ENCODE measurements at places on chromosomes 3 and 15.

DNA sequence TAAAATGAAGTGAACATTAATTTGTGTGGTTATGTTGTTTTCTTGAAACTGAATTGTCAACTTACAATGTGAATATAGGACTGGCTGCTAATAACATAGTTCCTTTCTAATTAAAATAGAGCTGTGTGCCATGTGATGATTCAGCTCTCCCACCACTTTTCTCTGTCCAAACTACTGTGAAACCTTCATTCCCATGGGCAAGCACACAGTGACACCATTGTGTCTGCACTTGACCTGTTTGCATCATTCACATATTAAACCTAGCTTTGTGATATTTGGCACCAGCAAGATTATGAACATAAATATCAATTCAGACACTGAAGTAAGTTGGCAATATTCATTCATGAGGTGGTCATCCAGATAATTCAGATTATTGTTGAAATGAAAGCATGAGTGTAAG, 78.8 kb upstream of the TCF12 start:
- DNase-seq = no peak

DNA sequence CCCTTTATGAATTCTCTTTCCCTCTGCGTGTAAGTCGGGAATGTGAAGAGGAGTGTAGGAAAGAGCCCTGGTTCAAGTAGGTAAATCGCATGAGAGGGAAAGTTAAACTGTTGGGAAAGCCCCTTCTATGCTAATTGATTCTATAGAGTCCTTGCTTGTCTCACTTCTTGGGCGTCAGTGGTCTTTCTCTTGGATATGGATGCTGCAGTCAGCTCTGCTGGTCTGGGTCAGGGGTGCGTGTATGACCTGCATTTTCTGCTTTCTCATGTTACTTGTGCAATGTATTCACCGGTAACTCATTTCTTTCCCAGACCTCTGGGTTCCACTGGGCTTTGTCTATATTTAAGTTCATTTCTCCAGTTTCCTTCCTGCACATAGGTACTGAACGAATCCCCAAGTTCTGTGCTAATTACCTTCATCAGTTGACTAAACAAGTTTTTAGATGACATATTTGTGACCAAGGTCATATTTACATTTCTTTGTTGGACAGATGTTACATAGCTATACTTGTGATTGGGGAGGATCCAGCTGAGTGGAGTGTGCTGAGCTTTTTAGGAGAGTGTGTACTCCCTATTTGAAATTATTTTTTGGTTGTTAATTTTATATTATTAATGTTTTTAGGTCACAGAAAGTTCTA, 1.4 kb downstream of the SETD5 start:
- DNase-seq = peak; percentile 9

DNA sequence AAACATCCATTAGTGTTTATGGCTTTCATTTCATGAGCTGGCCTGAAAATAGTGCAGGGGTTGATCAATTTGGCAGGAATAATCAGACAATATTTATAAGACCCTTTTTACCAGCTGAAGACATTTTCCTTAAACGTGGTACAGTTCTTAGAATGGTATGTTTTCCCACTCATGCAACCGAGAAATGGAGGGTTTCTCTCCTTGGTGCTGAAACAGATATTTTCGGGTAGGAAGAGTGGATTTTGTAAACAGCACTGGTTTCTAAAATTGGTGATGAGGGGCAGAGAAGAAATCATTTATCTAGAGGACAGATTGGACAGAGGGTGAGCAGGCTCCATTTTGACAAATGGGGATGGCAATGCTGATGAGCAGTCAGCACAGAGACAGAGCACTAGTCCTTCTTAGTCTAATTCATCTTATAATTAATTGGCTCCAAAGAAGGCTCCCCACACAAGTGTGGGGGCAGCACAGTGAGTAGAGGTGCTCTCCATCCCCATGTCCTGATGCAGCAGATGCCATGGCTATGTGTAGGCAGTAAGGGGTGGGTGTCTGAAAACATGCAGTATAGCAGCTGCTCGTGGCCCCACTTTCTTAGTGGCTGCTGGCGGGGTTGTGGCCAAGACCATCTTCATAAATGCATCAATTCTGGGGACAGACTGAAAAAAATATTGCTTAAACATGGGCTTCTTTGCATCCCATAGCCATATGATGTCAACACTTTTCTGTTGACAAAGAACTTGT, 18.1 kb upstream of the SLC7A14 start:
- no peak for DNase-seq

DNA sequence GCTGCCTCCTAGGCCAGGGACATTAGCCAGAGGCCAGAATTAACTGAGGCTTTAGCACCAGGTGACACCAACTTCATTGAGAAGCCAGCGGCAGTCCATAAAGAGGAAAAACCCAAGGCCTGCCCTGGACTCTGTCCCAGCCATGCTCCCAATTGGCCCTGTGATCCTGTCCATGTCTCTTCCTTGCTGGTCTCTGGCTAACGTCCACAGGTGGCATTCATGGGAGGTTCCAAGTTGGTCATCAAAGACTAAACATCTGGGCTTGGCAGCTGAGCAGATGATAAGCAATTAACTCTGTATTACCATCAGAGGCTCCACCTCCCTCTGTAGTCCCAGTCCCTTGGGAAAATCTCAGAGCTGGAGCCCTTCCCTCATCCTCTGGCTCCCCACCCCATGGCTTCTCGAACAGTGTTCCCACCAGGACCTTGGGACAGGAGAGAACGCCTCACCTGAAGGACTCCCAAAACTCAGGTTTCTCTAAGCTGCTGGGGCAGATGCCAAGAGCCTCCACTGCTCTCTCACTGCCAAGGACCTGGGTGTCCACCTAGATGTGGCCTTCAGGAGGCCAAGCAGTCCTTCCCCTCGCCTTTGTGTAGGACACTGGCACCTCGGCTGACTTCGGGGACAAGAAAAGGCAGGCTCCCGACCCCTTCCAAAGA, 40.4 kb downstream of the GOLGA6A start:
- no peak for DNase-seq

DNA sequence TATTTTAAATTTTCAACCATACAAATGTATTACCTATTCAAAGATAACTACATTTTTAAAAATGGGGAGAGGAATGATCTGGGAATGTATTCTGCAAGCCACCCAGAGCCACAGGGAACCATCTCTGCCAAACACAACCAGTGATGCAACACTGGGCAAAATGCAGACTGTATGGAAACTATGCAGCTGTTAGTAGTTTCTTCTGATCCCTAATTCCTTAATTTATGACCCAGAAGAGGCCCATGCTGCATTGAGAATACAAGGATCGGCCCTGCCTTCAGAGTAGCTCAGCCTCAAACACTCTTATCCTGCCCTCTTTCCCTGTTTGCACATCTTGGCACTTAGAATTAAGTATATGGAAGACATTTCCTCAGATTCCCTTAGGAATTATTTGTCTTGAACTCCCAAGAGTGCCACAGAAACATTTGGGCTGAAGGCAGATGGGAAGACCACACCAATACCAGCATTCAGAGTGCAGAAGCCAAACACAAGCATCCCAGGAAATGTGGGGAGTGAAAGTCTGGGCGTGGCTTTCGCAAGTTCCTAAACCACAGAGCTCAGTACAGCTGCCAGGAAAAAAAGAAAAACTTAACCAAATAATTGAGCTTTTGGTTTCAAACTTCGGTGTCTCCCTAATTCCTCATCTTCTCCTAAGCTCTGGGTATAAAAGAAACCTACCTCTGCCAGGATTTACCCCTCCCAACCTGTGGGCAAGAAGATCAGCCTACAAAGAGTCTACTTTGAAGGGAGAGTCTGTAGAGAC, 5.3 kb downstream of the SNUPN start:
- no peak for DNase-seq

DNA sequence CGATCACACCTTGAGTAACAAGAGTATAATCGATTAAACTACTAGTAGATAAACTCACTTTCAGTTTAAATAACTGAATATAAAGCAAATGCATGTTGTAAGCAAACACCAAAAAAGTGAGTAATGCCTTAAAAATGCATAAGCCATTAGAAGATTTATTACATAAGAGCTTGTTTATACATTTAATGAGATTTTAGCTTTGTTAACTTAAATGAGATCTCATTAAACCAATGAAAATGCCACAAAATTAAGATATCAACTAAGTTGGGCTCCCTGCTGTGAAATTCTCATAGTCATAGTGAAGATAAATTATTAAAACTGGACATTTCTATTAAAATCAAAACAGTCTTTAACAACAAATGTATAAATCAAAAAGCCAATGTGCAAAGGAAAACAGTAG, 701.2 kb downstream of the NLGN1 start:
- no peak for DNase-seq

DNA sequence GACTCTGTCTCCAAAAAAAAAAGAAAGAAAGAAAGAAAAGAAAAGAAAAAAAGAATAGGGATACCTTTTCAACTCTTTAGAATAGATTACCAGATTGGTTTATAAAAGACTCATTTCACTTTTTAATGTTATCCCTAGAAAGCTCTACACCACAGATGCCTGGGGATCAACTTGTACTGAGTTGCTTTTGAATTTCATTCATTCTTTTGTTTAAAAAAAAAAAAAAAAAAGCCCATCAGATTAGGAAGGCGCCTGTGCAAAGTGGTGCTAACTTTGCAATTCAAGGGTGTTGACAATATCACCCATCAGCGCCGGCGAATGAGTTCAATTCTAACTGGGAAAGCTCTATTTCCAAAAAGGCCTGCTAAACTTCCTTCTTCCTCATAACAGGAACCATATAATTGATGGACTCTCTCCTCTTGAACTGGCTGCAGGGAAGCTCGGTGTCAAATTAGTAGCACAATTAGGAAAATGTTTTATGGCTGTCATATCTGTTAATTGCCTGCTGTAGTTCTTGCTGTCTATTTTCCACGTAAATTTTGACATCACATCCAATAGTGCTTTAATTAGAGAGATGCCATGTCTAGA, 48.8 kb downstream of the CDCP1 start:
- no peak for DNase-seq

DNA sequence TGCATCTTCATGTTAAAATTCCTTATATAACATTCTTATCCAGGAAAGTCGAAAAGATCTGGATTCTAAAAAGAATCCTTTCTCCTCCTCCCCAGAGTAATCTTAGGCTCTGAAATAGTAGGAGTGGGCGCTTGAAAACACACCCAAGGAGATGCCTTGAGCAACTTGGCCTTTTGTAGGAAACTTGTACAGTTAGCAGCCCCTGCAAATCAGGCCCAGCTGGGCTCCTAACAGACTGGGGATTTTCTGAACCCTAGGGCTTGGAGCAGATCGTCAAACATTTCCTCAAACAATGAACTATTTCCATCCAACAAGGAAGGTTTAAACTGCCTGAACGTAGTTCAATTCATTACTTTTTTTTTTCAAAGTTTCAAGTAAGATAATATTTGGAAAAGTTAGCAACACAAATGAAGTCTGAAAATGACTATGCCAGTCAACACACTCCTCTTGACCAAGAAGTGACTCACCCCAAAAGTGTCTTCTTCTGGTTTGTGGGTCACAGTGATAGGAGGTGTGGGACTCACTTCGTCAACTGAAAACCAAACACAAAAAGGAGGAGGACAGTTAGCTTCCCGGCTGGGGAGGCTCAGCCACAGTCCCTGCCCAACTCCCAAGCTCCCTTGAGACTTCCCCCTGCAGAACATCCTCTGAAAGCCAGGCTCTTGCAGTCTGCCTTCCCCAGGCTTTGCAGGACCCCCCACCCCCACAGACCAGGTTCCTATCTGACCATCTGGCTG, 129.7 kb downstream of the NTRK3 start:
- DNase-seq = no peak

Measured in NCI-H2227 treated with DMSO at 0.1 percent for 48 hours (cell line).